ENCODE measurements at places on chromosomes 13 and 19.
A peak's percentile ranks its signal among the peaks of the same experiment; 100 is the strongest.

DNA sequence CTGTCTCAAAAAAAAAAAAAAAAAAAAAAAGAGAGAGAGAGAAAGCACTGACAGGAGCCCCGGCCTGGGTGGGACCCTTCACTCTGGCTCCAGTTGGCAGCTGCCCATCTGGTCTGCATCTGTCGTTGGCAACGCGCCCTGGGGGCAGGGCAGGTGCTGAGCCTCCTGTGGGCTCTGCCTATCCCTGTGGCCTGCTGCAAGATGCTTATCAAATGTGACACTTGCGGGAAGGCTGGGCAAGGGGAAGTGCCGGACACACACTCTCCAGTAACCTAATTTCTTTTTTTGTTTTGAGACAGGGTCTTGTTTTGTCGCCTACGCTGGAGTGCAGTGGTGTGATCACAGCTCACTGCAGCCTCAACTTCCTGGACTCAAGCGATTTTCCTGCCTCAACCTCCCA, 10.7 kb upstream of the KPTN start:
- no peak for DNase-seq

DNA sequence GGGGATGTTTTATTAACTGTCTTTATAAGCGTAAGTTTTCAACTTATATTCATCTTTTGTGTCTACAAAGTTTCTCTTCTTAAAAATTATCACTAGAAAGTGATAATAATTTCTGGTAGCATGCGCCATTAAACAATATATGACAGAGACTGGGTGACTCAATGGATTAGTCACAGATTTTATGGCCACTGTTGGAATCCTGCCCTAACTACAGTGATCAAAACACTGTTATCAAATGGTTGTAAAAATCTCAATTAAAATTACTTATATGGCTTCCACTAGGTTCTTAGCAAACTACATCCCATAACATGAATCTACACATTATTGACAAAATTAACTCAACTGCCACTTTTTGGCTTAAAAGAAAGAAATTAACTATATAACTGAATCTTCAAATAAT, 350.0 kb downstream of the DACH1 start:
- DNase-seq, result no peak

DNA sequence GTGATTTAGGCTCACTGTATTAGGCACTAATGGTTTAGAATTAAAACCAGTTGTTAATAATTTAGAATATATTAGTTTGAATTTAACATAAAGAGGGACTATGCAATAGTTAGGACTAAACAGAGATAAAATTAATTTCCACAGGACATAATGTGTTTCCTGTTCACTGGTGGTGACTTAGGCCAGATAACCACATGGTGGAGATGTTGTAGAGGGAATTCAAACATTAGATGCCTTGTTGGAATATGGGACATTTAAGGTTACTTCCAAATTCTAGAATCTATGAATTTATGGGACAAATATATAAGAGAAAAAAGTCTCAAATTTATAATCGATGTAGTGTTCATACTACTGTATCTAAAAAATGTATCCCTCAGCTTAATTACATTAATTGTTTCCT, 615.5 kb upstream of the KLHL1 start:
- no peak for DNase-seq

DNA sequence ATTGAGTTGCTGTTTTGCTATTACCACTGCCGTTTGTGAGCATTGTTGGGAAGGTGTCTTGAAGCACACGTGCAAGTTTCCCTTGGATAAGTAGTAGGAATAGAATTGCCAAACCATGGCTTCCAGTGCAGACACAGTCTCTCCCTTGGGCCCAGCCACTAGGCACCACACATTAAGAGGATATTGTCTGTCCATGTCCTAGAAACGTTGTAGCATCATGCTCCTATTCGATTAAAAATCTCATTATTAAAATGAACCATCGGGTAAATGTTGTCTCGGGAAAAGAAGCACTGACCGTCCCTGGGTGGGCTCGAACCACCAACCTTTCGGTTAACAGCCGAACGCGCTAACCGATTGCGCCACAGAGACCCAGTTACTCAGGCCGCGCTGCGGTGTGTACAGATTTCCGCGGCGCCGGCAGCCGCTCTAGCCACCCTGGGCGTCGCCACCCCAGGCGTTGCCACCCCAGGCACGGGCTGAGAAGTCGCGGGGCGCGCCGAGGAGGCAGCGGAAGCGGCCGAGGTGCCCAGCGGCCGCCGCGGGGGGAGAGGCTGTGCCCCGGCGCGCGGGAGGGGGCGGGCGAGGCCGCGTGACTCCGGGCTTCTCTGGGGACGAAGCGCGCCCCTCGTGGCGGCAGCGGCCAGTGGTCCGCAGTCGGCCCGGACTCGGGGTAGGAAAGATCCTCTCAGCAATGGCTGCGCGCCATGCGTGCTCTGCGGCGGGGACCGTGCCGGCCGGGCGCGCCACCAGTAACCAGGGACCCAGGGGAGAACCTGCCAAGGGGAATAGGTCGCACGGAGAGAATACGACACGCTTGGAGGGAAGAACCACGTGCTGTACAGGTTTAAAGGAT, 56.2 kb downstream of the USPL1 start:
- peak; percentile 94 for DNase-seq

DNA sequence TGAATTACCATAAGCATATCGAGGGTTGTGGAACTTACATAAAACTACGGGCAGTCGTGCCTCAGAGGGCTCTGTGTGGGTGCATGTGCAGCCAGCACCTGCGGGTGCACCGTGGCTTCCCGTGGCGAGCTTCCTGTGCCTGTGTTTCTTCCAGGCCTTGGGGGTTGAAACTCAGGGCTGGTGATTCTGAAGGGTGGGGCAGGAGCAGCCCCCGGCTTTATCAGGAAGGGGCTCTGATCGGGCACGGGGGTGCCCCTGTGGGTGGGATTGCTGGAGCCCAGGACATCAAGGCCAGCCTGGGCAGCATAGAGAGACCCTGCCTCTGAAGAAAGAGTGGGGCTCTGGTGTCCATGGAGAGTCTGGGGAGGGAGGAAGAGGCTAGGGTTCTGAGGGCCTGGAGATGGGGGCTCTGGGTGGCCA, 11.1 kb downstream of the ATP4B start:
- no peak for DNase-seq

- no peak for DNase-seq
Measured at GRCh38 chr19:17665058-17665457, 23.1 kb downstream of the UNC13A start.

DNA sequence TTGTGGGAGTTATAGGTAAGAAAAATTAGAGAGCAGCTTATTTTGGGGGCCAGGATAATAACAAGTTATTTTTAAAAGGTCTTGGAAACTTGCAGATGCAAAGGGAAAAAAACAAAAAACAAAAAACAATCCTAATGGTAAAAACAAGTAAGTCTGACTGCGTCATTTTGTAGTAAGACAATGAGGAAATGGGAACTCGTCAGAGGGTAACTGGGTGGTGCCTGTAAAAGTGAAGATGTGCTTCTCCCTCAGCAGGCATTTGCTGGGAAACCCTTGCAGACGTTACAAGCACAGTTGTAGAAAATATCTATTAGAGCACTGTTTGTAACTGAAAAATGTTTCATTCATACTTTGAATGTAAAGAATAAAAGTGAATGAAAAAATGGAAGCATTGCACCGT, 2.2 kb upstream of the TNFSF13B start:
- no peak for DNase-seq

- DNase-seq, result no peak
Measured at GRCh38 chr19:1865172-1866010, 2.0 kb upstream of the KLF16 start.

- DNase-seq, result no peak
Measured at GRCh38 chr19:1474011-1474764, 4.8 kb downstream of the C19orf25 start.

DNA sequence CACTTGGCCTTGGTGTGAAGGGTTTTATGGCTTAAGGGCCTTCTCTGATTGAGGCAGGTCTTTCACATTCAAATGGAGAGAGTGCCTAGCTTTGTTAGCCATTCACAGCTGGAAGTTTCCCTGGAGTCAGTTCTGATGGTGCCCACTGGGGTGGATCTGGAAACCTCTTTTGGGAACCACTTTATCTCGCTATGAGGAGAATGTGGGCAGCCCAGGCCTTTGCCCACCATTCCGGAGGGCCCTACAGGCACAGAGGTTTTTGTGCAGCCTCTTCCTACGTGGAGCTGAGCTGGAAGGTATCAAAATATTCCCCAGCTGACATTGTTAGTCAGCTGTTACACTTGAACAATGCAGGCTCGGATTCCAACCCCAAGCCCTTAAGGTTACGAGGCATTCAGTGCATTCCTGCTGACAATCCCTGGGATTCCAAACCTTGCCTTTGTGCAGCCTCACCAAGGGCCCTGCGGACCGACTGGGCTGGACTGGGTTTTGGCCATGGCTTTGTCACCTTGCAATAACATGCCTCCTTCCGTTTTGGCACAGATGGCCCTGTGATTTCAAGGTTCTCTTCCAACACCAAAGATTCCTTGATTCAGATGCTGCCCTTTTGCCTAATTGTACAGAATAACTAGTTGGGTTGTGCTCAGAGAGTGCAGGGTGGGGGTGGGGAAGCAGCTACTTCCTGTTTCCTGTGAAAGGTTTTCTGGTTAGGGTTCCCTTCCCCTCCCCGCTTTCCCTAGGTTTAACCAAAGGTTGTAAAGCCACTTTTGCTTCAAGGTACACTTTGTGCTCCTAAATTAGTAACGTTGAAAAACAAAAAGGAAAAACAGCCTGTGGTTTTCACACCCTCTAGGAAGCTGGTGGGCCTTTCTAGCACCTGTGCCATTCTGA, 27.0 kb downstream of the SAE1 start:
- DNase-seq, result no peak

DNA sequence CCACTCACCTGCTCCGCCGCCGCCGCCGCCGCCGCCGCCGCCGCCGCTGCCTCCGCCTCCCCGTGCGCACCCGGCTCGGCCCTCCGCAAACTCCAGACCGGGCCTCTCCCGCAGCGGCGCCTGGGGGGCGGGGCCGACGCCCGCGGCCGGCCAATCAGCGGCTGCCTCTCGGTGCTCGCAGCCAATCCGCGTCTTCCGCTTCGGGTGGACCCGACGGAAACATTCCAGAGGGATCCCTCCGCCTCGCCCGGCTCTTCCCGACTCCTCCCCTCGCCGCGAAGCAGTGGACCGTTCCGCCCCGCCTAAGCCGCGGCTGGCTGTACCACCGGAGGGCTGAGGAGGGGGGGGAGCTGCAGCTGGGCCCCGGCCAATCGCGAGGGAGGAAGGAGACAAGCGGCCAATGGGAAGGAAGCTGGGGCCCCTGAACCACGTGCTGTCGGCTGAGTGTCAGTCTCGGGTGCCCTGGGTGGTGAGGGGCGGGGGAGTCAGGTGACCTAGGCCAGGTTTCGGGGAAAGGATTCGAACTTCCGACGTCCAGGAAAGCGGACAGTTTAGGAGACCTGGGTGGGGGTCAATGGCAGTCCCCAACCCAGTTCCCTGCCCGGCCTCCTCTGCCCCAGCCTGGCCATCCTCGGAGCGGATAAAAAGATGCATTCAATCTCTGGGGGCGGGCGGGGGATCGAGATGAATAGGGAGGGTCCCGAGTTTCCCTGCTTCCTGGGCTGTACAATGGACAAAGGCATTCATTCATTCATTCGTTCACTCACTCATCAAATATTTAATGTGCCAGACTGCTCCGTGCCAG, at the start of gene GIPC1:
TSS of gene GIPC1 (minus strand) at position 99 of the 805 bp plus-strand sequence. CDS start 13,151 bp downstream, outside the sequence.
- peak; percentile 81 for DNase-seq

DNA sequence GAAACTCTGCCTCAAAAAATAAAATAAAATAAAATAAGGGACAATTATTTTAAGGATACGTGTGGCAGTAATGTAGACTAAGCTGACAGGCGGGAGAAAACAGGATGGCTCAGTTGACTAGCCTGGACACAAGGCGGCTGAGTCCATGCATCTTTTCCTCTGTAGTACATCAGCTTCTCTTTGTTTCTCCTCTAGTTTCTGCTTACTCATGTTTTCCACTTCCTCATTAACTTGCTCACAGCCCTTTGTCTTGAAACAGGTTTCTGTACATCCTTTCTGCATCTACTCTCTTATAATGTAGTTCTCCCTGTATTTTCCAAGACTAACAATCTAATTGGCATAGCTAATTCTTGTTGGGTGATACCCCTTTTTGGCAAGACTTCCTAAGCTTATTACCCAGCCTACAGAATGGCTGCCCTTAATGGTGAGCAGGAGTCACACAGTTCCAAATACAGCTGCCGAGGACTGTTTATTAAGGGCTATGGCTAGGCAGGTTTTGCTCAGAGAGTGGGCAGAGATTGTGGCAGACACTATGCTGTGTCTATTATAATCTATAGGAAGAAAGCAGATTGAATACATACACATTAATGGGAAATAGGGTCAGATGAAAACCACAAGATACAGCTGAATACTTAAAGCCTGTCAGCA, 58.7 kb upstream of the KLF5 start:
- no peak for DNase-seq

GRCh38 chr13:107238262-107238981, 670.5 kb upstream of the ARGLU1 start:
- DNase-seq, result no peak

DNA sequence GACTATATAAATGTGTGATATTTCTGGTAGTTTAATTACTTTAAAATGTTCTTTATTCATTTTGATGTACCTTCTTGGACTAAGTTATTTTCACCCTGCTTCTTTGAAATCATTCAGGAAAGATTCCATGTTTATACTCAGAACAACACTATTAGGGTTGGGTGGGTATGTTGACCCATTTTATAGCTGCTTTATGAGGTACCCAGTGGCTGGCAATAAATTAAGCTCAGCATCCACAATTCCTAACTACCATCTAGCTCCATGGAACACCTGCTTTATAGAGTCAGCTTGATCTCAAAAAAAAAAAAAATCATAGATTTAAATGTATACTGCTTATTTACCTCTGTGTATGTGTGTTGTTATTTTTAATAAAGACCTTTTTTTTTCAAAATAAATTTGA, 78.9 kb upstream of the ZNF91 start:
- no peak for DNase-seq

- DNase-seq, result no peak
Measured at GRCh38 chr13:71644579-71644978, 222.4 kb downstream of the DACH1 start.

GRCh38 chr19:18408053-18408476, 10.6 kb upstream of the LRRC25 start:
- DNase-seq, result peak; percentile 81

DNA sequence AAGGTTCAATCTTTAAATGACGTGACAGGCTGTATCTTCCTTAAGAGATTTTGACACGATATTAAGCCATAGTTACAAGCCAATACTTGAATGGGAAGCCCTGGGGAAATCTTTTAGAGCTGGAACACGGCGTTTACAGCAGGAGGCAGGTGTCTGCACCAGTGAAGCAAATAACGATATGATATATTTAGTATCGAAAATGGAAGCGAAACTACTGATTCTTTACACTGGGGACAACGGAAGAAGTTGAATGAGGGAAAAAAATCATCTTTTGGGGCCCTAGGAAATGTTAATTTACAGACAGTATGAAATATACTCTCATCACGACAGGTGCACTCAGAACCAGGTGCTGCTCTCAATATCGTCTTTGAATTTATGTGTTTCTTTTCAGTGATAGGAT, 793.9 kb upstream of the PCDH20 start:
- DNase-seq, result no peak

- no peak for DNase-seq
Measured at GRCh38 chr13:33377411-33377810, 91.9 kb upstream of the STARD13 start.

- DNase-seq, result no peak
Measured at GRCh38 chr13:48334534-48335127, 31.1 kb downstream of the RB1 start.

GRCh38 chr19:35905178-35905727, 2.8 kb downstream of the TYROBP start:
- DNase-seq, result no peak

- no peak for DNase-seq
Measured at GRCh38 chr13:23915308-23915707, 18.0 kb upstream of the C1QTNF9B start.

Data from activated B cell treated with CpG ODN at 0.5 μM for 24 hours (primary cell).